Heart right ventricle (tissue), 16 donors: ENCODE measurements at places on chromosomes 1 and 21. TPM values are rescaled to one million over a fixed set of nuclear protein-coding genes. Genes with fewer than 3 reads are reported as not detected.

The SETSIP gene
- not detected for total RNA-seq

The PROX1 gene
- 91.8 TPM for total RNA-seq

The ARHGAP30 gene
- total RNA-seq = 16.4 TPM

The ALX3 gene
- not detected for total RNA-seq

- no peaks in the 10 kb centered on the region for H3K36me3 ChIP-seq
- H3K4me3 ChIP-seq = no peak overlapping the region
- no peak for DNase-seq
- H3K4me1 ChIP-seq = no peaks in the 10 kb centered on the region
- H3K27ac ChIP-seq = no peak overlapping the region
- no peaks in the 10 kb centered on the region for H3K27me3 ChIP-seq
Measured at GRCh38 chr1:85087659-85088407, 39.5 kb upstream of the MCOLN3 start.

GRCh38 chr1:43253876-43254275 is 15.9 kb upstream of the TMEM125 start:
- no peaks in the 10 kb centered on the region for H3K36me3 ChIP-seq
- H3K4me1 ChIP-seq = peaks cover 16% of the 10 kb centered on the region
- no peak overlapping the region for H3K27ac ChIP-seq
